Fibroblast of lung (primary cell): ENCODE measurements at places on chromosomes 2 and 18. TPM values are rescaled to one million over a fixed set of nuclear protein-coding genes. Genes with fewer than 3 reads are reported as not detected.

GRCh38 chr2:166092889-166093288, 34.9 kb downstream of the SCN1A start:
- peak; percentile 59 for DNase-seq

IL36G gene
- not detected in 2 replicates for polyA plus RNA-seq

DNA sequence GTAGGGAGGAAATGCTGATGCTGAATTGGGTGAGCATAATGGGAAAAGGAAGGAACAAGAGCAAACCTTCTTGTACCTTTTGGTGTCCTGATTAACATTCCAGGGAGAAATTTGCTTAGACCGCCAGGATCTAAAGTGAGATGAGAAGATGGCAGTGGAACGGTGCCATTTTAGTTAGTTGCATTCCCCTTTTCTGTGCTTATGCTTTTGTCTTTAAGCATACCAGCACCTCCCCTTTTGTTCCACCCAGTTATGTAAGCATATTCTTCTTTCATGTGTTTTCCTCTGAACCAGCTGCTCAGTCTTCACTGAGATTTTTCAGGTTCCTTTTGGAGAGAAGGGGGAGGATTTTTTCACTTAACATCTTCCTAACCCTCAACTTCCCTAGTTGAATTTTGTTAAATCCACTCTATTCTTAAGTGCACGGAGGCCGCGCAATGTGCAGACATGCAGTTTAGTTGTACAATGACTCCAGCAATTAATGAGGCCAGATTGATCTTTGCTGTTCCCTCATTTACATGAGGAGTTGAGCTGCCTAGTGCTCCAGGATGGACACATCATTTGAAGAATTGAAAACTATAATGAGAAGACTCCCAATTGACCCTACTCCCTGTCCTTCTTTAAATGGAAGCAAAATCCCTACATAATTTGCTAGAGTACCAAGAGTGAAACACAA, 73.9 kb downstream of the MAP4K4 start:
- DNase-seq = no peak

DNA sequence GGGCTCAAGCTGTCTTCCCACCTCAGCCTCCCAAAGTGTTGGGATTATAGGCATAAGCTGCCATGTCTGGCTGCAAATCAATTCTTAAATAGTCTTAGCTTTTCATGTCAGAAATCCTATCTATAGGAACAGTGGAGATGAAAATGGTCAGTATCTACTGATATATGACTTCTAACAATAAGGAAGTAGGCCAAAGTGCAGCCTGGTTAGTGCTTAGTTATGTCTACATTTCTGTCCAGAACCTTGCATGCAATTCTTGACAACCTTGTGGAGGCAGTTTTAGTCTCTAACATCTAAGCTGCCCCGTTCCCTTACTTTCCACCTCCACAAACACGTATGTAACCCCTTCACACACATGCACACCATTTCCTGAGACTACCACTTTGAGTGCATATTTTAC, 169.2 kb upstream of the SPATS2L start:
- DNase-seq = no peak

GRCh38 chr2:161207941-161208340, 47.7 kb downstream of the TANK start:
- peak; percentile 17 for DNase-seq

GRCh38 chr2:173354073-173354581, 545 bp upstream of the CDCA7 start:
- DNase-seq = no peak

DNA sequence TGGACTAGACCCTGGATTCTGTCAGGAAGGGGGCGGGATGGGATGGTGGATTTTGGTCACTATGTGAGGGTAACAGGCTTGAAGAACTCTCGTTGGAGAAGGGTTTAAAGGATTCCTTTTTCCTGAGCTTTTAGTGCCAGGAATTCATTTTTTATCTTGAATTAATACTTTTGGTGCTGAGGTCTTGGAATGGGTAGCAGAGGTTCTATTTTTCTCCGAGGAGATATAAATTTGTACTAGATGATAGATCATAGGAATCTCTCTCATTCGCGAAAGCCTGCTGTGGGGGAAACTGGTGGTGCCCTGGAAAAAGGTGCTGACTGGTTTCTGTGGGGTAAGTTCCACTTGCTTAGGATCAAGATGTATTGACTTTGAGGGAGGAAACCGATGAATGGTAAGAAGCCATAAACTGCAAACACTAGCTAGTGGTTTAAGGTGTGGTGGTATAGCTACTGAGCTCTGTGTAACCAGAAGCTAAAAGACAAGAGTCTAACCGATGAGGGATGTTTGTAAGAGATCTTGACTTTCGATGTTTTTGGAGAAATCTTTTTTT, 706 bp downstream of the AGPS start:
- DNase-seq = peak; percentile 22
